ENCODE measurements at places on chromosomes 12 and 14.

GRCh38 chr12:39617887-39618286, 1.7 kb downstream of the ABCD2 start:
- no peak for DNase-seq

DNA sequence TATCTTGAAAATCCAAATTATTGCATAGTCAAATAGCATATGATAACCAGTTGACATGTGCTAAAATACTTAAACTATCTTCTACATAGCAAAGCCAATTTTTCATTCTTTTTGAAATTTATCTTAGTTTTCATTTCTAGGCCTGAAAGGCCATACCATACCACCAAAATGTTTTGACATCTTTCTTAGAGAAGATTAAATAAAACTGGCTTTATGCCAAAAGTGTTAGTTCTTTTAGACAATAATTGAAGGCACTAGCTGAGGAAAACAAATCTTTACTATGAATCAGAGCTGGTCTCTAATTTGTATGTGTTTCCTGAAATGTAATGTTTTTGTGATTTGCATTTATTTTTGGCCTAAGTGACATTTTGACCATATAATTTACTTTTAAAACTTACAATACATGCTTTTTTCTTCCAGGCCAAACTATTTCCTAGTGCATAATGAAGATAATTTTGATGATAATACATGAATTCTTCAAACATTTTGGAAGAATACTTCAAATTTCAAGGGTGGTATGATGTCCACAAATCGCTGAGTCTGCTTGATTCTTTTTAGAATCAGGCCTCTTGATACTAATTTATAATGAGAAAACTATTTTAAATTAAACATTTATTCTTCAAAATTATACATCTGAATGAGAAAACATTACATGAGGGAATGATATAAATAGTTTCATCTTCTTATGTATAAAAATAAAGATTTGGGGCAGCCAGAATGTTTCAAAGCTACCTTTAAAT, 6.5 kb upstream of the KCNMB4 start:
- no peak for DNase-seq

- DNase-seq, result no peak
These were observed 1053.6 kb upstream of the SEL1L start for GRCh38 chr14:82587226-82587625.

- DNase-seq, result no peak
These were observed 19.4 kb downstream of the TMEM106C start for GRCh38 chr12:47982770-47983169.

DNA sequence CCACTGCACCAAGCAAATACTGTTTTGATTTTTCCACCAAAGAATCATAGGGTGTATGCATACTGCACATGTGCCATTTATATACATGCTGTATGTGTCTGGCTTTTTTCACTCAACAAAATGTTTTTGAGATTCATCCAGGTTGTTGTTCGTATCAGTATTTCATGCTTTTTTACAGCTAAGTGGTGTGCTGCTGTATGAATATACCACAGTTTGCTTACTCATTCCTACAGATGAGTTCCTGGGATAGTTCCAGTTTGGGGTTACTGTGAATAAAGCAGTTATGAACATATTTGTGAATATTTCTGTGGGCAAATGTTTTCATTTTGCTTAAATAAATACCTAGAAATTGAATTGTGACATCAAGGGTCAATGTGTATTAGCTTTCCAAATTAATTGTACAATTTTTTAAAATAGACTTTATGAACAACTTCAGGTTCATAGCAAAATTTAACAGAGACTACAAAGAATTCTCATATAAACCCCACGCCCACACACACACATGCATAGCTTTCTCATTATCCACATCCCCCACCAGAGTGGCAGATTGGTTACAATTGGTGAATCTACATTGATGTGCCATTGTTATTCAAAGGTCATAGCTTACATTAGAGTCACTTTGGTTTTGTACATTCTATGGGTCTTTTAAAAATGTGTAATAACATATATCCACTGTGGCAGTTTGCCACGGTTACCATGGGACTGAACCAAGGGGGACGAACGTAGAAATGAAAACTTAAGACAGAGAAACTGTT, 6.9 kb upstream of the KRT6A start:
- DNase-seq, result no peak

- DNase-seq, result no peak
These were observed 2.9 kb downstream of the DDX51 start for GRCh38 chr12:132140918-132141841.

- DNase-seq, result no peak
These were observed 361.5 kb downstream of the SOX5 start for GRCh38 chr12:23587833-23588559.

DNA sequence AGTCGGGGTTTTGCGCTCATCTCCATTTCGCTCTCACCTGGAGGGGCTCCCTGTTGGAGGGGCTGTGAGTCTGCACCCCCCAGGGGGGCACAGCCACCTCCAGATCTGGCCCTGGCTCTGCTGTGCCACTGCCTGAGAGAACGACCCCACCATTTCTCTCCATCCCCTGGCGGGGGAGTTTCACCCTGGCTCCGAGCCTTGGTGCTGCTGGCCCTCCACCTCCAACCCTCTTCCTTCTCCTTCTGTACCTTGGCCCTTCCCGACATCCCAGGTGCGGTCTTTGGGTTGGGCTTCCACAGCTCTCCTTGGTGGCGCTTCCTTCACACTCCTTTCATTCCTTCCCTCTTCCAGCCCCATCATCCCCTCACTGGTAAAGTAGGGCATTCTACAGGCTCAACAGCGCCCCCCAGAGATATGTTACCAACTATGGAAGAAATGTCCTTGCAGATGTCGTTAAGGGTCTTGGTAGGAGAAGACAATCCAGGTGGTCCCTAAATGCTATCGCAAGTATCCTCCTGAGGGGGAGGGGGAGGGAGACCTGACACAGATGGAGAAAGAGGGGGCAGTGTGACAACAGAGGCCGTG, 16.3 kb downstream of the SERPINA1 start:
- no peak for DNase-seq

DNA sequence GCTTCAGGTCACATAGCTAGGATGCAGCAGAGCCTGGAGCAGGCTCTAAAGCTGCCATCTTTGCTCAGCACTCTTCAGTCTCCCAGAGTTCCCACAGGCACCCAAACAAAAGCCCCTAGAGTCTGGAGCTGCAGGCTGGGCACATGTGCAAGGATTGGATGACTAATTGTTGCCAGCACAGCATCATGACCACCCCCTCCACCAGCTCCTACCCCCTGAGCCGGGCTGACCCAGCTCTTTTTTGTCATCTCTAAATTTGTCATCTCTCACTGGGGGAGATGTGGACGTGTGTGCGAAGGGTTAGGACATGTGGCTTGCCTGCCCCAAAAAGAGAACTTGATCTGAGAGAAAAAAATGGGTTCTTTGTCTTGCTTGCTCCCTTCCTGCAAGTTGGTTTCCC, 4.3 kb upstream of the MMP19 start:
- DNase-seq, result no peak

DNA sequence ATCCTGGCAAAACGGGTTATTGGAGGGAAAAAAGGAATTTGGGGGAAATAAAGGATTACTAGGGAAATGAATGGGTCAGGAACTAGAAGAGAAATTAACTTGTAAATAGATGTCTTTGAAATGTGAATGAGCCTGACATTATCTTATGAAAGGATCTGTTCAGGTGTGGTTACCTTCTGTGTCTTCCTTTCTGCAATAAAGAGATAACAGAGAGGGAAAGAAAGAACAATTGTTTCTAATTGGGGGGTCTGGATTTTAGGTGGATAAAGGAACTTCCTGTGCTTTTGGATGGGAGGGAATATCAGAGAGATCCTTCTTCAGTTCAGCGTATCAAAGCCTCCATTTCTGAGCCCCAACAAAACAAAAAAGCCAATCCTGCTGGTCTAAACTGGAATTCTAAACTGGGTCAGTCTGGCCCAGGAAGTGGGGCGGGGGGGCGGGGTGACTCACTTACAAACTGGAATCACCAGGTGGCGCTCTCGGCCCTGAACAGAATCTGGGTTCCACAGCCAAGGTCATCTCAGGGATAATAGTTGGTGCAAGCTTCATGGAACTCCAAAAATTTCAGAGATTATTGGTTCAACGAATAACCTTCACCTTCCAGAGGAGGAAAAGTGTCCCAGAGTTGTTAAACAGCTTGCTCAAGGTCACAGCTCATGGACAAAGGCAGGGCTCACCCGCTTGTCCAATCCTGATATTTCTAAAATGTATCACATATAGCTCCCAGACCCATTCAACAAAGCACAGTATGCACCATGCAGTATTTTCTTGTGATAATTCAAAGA, 15.2 kb upstream of the PEBP1 start:
- no peak for DNase-seq

DNA sequence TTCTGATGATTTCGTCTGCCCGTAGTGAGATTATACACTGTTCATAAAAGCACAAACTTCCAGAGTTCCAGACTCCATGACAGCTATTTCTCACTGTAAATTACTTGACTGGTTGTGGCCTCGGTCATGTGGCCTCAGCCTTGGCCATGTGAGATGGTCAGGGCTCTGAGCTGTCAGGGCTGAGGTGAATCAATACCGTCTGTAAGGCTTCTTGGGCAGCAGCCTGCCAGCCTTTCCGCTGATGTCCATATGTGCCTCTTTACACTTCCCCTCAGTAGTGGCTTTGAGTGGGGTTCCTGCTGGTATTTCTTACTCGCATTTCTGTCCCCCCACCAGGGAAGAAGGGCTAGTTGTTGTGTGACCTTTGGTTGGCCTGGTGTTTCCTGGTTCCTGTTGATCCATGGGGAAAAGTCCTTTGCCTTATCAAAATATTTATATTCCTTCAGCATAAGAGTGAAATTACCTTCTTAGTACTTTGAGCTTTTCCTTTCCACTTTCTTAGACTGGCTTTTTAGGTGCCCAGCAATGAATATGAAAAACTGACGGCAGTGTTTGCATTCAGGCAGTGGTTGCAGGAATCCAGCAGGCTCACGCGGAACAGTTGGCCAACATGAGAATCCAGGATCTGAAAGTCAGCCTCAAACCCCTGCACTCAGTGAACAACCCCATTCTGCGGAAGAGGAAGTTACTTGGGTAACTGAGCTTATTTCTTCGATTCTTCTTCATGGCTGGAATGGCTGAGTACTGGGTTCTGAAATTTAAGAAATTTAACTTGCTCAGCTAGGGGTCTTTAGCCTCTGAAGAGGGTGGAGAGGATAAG, 46.1 kb downstream of the MAPKAPK5 start:
- no peak for DNase-seq

- no peak for DNase-seq
These were observed 2.0 kb upstream of the SOS2 start for GRCh38 chr14:50233166-50233950.

DNA sequence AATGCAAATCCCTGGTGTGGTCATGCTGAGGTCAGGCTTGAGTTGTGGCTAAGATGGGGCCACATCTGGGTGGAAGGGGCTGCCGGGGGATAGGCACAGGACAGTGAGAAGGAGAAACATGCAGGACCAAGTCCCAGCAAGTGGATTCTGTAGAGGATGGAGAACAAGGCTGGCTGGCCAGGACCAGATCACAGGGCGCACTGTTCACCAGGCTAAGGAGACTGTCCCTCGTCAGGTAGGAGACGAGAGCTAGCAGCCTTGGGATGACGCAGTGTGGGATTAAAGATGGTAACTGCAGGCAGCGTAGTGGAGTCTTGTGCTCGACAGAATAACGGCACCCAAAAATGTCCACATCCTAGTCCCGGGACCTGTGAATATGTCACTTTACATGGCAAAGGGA, 336.1 kb downstream of the BCL11B start:
- no peak for DNase-seq

- no peak for DNase-seq
These were observed 301.1 kb downstream of the DUSP6 start for GRCh38 chr12:89051065-89051677.

Data from cortex of kidney (tissue), 1 donor.